ENCODE measurements at places on chromosomes 11 and 22.

DNA sequence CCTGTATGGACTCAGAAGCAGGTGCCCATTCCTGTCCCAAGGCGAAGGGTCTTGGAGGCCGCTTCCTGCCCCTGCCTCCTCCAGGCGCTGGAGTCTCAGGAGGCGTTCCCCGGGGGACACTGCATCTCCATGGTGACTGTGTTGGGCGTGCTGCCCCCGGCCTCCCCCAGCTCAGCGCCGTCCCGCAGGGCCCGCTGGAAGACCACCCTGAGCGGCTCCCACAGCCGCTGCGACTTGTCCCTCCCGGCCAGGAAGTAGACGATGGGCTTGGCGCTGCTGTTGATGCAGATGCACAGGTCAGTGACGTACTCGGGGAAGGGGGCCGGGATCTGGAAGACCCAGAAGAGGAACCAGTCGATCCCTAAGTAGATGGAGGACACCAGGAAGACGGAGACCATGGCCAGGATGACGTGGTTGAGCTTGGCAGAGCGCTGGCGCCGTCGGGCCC, 7.8 kb downstream of the MRGPRF start:
- no peak for DNase-seq

DNA sequence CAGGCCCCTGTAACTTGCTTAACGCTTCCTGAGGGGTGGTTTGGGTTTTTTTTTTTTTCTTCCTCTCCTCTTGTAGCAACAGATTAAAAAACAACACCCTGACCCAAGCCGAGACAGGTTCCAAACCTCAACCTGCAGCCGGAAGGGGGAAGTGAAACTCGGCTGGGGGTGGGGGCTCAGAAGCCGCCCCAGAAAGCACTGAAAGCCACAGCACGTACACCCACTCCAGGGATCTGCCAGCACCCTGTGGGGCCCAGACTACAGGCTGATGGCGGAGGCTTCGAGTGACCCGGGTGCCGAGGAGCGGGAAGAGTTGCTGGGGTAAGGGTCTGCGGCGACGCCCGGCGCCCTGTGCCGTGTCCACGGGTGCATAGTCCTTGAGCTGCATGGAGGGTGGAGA, at the start of gene LSP1:
Gene LSP1 (plus strand): TSS at position 208 of the 400 bp plus-strand sequence. CDS start 61 bp downstream, at position 269.
- DNase-seq: peak; percentile 56

DNA sequence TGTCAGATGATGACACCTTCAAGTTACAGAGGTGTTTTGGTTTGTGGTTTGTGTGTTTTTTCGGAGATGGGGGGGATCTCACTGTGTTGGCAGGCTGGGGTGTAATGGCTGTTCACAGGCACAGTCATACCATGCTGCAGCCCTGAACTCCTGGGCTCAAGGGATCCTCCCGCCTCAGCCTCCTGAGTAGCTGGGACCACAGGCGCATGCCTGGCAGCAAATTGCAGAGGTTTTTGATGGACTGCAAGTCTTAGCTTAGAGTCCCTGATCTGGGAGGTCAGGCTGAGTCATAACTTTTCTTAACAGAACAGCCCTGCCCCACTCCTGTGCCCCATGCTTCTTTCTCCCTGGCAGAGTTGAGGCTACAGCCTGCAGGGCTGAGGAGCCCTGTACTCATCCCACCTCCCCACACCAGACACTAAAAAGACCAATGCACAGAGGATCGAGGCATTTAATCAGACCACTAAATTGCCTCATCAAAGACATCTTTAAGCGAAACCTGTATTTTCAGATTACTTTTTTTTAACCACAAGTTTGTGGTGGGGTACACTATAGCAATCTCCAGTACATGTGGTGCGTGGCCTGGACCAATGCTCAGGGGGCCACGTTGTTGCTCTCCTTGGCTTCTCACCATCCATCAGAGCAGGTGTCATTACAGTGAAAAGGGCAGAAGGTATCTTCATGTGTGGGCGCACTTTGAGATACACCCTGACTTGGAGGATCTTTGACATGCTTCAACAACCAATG, 17.1 kb upstream of the ADORA2A start:
- DNase-seq: no peak

GRCh38 chr22:17336061-17336460, 33.2 kb upstream of the CECR2 start:
- no peak for DNase-seq

GRCh38 chr11:83545494-83546260, 259.5 kb upstream of the CCDC90B start:
- DNase-seq: no peak

- DNase-seq: no peak
These were observed 560.4 kb downstream of the TBC1D22A start for GRCh38 chr22:47322854-47323253.

- DNase-seq: no peak
These were observed 7.0 kb downstream of the TNNI2 start for GRCh38 chr11:1845561-1846452.

DNA sequence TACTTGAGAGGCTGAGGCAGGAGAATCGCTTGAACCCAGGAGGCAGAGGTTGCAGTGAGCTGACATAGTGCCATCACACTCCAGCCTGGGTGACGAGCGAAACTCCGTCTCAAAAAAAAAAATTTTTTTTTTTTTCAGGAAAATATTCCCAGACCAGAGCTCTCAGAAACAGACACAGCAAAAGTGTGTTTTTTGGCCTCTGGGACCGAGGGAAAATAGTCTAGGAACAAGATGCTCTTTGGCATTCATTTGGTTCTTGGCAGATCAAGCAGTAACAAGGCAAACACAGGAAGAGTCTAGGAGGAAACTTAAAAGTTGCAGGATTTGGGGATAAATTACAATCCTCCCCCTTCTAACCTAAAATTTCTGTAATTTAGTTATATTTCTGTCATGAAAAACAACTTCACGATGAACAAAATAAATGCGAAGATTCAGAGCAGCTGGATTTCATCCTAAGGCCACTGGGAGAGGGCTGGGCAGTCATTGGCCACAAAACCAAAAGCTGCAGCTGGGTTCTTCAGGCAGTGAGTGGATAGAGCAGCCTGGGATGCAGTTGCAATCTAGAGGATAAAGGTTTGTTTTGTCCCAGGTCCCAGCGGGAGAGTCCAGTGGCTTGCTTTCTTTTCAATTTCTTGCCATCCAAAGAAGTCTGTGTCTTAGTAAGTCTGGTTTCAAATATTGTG, 19.7 kb downstream of the ATG16L2 start:
- DNase-seq: no peak

DNA sequence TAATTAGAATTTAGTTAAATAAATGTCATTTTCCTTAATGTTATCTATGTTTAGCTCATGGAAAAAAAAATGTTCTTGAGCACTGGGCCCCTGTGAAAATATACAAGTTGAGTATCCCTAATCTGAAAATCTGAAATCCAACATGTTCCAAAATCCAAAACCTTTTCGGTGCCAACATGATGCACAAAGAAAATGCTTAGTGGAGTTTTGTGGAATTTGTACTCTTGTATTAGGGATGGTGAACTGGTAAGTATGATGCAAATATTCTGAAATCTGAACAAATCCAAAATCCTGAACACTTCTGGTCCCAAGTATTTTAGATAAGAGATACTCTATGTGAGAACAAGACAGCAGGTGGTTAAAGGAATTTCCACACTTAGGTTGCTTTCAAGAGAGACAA, 44.5 kb downstream of the TCP11L1 start:
- no peak for DNase-seq

DNA sequence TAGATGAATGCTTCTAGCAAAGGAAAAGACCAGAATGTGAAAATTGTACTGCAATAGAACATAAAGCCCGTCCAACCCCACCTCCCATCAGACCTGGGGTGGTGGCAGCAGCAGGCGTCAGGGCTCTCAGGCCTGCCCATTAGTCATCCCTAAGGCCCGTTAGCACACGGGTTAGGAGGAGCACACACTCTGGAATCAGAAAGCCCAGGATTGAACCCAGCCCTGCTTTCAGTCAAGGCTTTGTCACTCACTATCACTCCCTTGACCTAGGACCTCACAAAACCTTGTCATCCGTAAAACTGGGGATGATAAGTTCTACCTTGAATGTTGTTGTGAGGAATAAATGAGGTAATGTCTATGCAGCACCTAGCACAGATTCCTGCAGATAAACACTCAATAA, 26.9 kb downstream of the MICAL3 start:
- DNase-seq: no peak

GRCh38 chr11:115930886-115931547, 426.8 kb upstream of the CADM1 start:
- DNase-seq: no peak

GRCh38 chr11:77206264-77207018, 78.4 kb downstream of the MYO7A start:
- no peak for DNase-seq

GRCh38 chr22:23084453-23085350, 14.4 kb downstream of the GNAZ start:
- DNase-seq: no peak

DNA sequence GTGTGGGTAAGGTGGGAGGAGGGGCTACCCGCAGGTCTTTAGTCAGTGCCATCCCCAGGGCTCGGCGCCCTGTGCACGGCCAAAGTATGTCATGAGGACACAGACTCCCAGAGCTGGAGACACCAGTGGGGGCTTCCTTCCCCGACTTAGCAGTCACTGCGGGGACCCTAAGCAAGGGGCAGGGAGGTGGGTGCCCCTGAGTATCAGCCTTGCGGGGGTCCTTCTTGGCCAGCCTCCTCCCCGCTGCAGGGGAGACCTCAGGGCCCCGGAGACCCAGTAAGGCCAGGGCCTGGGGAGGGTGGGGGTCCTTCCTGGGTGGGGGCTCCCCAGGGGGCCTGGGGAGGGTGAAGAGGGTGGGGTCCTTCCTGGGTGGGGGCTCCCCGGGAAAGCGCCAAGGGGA, 673.8 kb downstream of the BRD1 start:
- no peak for DNase-seq

DNA sequence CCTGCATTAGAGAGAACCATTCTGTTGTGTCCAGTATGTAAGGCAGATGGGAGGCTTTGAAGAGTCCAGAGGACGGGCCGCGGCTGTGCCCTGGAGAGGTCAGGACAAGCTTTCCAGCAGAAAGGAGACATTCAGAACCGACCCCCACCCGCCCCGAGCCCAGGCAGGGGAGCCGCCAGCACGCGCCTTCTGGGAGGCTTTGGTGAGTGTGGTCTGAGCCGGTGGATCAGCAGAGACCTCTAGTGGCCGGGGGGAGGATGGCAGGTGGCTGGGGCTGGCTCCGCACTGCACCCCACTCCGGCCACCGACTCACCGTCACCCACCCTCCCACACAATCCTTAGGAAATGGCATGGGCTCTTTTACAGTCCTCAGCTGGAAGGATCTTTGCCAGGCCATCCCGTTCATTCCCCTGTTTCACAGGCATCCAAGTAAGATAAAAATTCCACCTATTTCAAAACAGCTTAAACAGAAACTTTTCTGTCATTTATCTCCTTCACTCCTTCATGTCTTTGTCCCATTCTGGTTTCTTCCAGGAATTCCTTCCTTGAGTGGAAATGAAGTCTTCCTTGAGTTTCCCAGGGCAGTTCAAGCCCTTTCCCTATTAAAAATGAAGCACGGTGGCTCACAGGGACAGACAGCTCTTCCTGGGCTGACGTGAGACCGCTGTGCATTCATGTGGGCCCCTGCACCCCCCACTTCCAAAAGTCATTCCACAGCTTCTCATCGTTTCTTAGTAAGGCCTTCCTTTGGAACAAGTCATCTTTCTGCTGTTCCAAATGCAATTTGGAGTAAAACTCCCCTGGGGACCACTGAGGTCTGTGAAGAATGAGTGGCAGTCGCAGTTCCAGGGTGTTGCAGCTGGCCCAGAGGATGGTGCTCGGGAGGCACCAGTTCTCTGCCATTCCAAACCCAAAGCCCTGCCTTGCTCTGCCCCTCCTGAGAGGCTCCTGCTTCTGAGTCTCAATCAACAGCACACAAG, 91.0 kb downstream of the FEZ1 start:
- peak; percentile 46 for DNase-seq

DNA sequence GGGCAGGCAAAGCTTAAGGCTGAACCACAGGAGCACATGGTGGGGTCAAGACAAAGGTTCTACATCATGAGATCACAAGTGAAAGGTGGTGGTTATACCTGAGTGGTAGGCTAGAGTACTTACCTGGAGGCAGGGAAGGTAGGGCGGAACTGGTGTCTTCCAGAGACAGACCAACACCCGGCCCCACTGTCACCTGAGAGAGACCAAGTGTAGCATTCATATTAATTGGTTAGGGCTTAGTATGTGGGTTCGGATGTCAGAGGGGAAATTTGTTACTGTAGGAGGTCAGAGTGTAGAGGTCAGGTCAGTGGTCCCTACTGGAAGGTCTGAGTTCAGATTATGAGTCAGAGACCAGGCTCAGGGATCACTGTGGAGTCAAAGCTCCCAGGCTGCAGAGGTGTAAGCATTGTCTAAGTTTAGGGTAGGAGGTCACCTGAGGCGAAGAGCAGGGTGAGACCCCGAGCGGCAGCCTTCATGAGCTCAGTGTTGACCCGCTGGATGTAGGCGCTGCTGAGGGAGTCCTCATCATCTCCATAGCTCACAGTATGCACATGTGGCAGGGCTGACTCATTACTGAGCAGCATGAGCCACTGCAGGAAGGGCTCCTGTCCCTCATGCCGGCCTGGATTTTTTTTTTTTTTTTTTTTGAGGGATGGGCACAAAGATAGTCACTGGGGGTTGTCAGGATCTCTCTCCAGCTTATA, 3.2 kb downstream of the TPP1 start:
- DNase-seq: no peak

DNA sequence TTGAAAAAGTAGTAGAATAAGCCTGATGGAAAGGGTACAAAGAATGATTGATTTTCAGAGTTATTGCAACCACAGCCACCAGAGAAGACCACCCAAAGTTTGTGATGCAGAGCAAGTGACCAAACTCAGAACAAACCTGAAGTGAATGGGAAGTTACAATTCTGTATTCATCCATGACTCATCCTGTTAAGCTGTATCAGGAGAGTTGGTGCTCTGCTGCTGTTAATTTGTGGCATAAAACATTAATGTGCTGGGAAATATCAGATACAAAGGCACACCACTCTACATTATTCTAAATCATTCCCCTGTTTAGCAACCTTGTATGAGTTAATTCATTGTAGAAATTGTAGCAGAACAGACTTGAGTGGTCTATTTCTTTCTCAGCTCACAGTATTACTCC, 19.6 kb upstream of the PDGFD start:
- DNase-seq: no peak

DNA sequence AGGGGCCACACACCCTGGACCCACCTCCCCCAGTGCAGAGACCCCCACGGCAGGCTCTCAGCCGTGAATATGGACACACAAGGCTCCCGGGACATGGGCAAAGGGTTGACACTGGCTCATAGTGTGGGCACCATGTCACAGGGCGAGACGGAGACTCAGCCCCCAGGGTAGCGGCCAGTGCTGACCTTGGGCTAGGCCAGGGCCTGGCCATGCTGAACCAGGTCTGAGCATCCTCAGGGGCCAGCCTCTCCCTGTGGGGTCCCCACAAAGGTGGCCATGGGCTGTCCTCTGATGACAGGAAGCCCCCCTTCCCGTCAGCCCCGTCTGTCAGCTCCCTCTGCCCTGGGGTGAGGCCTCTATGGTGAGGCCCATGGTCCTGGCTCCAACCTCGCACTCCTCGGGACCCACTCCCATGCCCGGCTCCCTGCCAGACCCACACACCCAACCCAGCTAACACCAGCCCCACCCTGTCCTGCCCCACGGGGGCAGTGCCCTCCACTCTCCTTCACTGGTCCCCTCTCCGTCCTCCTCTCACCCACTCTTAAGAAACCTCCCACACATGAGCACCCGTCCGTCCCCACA, 19.0 kb upstream of the PRODH start:
- DNase-seq: no peak

GRCh38 chr11:73652046-73652730, 5.8 kb downstream of the PLEKHB1 start:
- no peak for DNase-seq

- DNase-seq: no peak
These were observed 446.2 kb downstream of the INSC start for GRCh38 chr11:15560689-15561467.

- DNase-seq: no peak
These were observed 814.6 kb upstream of the CCDC179 start for GRCh38 chr11:23674866-23675265.

All from stimulated activated CD4-positive, alpha-beta T cell treated with anti-CD3 and anti-CD28 coated beads, Interleukin-1b, Interleukin-23, amount 100 ng/mL, for 1 hour (primary cell).